T-helper 17 cell (primary cell): ENCODE measurements at places on chromosomes 1 and 21. TPM values are rescaled to one million over a fixed set of nuclear protein-coding genes. Genes with fewer than 3 reads are reported as not detected.

- no peaks in the 10 kb centered on the region for H3K36me3 ChIP-seq
- DNase-seq = no peak
- H3K4me3 ChIP-seq = no peak within 1 kb of the TSS
Measured at GRCh38 chr1:158353303-158354075, at the start of gene CD1E. Gene CD1E (plus strand): TSS chr1:158353894. CDS start chr1:158353989, 95 bp downstream.

DNA sequence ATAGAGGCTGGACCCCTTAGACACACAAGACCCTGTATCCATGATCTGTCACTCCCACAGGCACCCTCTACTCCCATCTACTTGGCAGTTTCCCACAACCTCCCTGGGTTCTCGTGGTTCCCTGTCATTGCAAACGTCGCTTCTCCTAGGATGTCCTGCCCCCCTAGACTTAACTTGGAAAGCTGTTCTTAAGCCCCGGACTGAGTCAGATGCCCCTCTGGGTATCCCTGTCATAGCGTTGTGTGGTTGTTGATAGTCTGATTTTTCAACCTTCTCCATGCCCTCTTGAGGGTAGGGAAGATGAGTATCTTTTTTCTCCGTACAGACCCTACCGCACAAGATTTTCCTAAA lies 11.8 kb downstream of the RCC1 start:
- no peaks in the 10 kb centered on the region for H3K27me3 ChIP-seq
- H3K36me3 ChIP-seq = peaks cover 4% of the 10 kb centered on the region
- peak overlapping the region; percentile 92 for H3K27ac ChIP-seq
- H3K4me3 ChIP-seq = peak overlapping the region; percentile 90

DNA sequence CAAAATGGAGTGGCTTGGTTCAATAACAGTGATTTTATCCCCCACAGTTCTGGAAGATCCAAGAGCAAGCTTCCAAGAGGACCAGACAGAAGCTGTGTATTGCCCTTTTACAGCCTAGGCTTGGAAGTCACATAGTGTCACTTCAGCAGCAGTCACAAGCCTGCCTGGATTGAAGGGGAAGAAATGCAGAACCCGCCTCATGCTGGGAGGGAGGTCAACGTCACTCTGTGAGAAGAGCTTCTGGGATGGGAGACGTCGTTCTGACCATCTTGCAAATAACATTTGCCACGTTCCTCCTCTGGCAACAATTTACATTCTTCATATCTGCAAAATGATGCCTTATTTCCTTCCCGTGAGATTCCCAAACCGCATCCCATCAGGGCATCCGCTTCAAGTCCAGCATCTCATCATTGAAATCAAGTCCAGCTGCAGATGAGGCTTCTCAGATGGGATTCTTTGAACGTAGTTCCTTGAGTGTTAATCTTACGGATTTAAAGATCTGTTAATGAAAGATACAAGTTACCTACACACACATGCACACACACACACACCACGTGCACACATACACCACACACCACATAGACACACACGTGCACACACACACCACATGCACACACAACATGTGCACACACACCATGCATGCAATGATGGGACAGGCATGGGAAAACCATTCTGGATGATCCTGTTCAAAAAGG lies 23.9 kb upstream of the KIF1B start:
- no peaks in the 10 kb centered on the region for H3K27me3 ChIP-seq
- no peak for DNase-seq
- H3K4me3 ChIP-seq = no peak overlapping the region
- H3K27ac ChIP-seq = no peak overlapping the region
- no peaks in the 10 kb centered on the region for H3K36me3 ChIP-seq

GRCh38 chr1:11417162-11417561 lies 61.8 kb upstream of the DISP3 start:
- H3K36me3 ChIP-seq = peaks cover 3% of the 10 kb centered on the region
- DNase-seq = no peak
- H3K27me3 ChIP-seq = peaks cover 36% of the 10 kb centered on the region
- H3K27ac ChIP-seq = no peak overlapping the region
- H3K4me3 ChIP-seq = no peak overlapping the region

Gene CFAP107
- total RNA-seq = not detected
